Stimulated activated CD4-positive, alpha-beta T cell treated with anti-CD3 and anti-CD28 coated beads, Interleukin-15, amount 100 ng/mL, for 1 hour (primary cell): ENCODE measurements at places on chromosomes 4 and X.

DNA sequence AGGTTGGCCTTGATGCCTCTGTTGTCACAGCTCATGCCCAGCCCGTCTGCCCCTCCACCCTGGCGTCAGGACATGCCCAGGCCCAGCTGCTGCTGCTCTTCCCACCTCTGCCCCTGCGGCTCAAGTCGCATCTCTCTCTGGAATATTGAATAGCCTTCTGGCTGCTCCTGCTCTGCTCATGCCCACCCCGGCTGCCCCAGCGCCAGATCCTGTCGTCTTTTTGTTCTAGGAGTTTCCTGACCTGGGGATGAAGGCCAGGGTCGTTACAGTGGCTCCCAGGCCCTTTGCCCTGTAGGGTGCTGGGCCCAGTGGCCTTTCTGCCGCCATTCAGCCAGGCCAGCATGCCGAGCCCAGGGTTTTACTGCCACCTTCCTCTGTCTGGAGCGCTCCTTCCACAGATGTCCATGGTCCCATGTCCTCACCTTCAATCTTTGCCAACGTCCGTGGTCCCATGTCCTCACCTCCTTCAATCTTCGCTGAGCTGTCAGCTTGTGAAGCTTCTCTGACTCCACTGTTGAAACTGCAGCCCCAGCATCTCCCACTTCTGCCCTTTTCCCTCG, 9.7 kb downstream of the MAEA start:
- DNase-seq, result no peak

GRCh38 chr4:139674875-139675550, 9.4 kb downstream of the MGST2 start:
- no peak for DNase-seq

GRCh38 chr4:48307528-48307927, 33.8 kb upstream of the SLAIN2 start:
- no peak for DNase-seq

GRCh38 chr4:108382751-108383150, 214.0 kb upstream of the LEF1 start:
- DNase-seq, result no peak

DNA sequence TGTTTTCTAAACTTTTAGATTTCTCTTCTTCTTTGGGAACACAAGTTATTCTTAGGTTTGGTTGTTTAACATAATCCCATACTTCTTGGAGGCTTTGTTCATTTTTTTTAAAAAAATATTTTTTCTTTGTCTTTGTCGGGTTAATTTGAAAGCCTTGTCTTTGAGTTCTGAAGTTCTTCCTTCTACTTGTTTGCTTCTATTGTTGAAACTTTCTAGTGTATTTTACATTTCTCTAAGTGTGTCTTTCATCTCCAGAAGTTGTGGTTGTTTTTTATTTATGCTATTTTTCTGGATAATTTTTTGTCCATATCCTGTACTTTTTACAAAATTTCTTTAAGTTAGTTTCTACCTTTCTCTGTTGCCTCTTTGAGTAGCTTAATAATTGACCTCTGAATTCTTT, 116.1 kb downstream of the NPNT start:
- DNase-seq, result no peak

- no peak for DNase-seq
These were observed 34.9 kb downstream of the MGST2 start for GRCh38 chr4:139700568-139700967.

- DNase-seq, result no peak
These were observed 27.7 kb downstream of the FNIP2 start for GRCh38 chr4:158796370-158797140.

- no peak for DNase-seq
These were observed 30.1 kb upstream of the SPARCL1 start for GRCh38 chr4:87559090-87559837.

DNA sequence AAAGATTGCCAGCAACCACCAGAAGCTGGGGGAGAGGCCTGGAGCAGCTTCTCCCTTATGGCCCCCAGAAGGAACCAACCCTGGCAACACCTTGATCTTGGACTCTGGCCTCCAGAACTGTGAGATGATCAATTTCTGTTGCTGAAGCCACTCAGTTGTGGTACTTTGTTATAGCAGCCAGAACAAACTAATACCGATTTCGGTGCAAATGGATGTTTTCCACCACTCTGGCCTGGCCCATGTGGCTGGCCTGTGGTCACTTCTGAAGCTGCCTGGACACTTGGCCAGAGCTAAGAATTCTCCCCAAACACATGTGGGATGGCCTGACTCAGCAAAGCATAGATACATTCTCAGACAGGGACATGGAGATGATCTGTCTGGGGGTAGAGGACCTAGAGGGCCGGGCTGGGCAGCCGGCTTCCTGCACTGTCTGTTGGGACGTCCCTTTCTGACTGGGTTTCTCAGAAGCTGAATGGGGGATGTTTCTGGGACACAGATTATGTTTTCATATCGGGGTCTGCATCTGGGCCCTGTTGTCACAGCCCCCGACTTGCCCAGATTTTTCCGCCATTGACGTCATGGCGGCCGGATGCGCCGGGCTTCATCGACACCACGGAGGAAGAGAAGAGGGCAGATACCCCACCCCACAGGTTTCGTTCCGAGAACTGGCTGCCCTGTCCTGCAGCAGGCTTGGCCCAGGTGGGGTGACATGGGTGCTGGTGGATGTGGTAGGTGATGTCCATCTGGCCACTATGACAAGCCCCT, 4.1 kb downstream of the FOXP3 start:
- DNase-seq, result no peak

DNA sequence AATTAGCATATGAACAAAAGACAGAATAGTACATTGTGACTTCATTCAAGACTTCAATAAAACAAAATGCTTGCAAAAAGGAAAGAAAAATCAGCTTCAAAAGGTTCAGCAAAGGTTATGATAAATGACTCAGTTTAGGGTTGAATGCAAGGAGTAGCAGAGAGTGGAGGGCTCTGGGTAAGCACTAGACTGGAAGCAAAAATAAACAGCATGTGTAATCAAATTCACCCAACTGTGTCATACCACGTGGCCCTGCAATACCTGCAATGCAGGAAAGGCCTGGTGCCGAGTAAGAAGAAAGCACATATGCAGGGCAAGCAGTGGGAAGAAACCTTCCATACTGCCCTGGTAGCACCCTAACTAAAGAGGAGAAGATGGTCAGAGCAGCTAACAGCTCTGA, 88.7 kb downstream of the ATP11C start:
- DNase-seq, result no peak

GRCh38 chr4:8493484-8493883, 52.9 kb downstream of the TRMT44 start:
- DNase-seq, result no peak

- DNase-seq, result no peak
These were observed 3.1 kb downstream of the TADA2B start for GRCh38 chr4:7045961-7046921.

DNA sequence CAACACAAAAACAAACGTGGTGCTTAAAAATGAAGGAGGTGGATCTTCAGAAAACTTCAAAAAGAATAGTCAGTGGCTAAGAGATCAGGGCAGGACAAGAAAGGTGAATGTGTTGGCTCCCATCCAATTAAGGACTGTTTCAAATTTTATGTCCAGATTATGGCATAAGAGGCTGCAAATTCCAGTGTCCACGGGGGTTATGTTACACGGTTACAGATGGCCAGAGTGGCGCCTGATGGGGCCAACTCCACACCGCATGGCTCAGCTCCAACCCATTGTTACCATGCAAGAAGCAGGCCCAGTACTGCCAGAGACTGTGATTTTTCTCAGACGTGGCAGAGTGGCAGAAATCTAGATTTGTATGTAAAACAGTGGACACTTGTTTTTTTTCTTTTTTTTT, 168.4 kb upstream of the TENM3 start:
- no peak for DNase-seq

- no peak for DNase-seq
These were observed 56.5 kb downstream of the SNX25 start for GRCh38 chr4:185265942-185266341.

- DNase-seq, result no peak
These were observed 72.5 kb downstream of the GPM6A start for GRCh38 chr4:175739612-175740011.

- DNase-seq, result no peak
These were observed 26.9 kb downstream of the AFF1 start for GRCh38 chr4:86961605-86962295.

DNA sequence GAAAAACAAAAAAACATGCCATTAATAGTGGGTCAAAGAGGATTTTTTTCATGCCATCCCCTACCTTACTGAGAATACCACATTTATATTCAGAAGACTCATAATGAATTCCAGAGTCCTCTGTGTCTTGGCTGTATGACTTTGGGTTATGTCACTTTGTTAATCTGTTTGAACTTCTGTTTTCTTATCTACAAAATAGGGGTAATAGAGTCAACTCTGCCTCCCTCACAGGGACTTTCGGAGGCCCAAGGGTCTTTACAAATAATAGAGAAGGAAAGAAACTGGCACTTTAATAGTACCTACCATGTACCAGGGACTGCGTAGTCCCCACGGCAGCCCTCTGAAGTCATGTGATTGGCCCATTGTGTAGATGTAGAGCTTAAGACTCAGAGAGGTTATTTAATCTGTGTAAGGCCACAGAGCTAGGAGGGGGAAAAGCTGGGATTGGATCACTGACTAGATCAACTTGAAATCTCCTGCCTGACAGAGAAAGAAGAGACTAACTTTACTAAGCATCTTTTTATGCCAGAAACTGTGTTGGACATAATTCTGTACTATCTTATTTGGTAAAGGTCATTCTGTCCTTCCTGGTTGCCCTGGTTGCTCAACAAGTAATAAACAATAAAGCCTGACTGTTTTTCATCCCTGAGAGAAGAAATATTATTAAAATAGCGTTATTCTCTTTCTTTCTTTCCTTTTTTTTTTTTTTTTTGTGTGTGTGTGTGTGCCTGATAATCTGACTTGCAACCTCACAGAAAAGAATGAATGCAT, 59.6 kb downstream of the NFKB1 start:
- no peak for DNase-seq

DNA sequence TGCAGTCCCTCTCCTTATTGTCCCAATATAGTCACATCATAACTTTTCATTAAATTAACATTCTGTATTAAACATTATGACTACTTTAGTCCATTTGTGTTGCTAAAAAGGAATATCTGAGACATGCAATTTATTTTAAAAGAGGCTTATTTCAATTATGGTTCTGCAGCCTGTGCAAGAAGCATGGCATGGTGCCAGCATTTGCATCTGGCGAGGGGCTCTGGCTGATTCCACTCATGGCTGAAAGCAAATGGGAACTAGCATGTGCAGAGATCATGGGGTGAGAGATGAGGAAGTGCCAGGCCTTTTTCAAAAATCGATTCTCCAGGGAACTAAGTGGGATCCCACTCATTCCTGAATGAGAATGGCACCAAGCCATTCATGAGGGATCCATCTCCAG, 476.3 kb upstream of the RPS6KA3 start:
- no peak for DNase-seq

DNA sequence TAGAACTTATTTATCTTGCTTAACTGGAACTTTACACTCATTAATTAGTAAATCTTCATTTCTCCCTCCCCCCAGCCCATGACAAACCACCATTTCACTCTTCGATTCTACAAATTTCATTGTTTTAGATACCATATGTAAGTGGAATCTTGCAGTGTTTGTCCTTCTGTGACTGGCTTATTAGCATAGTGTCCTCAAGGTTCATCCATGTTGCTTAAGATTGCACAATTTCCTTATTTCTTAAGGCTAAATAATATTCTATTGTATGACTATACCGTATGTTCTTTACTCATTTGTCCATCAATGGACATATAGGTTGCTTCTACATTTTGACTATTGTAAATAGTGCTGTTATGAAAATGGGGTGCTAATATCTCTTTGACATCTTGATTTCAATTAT, 24.5 kb upstream of the RNF212 start:
- DNase-seq, result no peak

DNA sequence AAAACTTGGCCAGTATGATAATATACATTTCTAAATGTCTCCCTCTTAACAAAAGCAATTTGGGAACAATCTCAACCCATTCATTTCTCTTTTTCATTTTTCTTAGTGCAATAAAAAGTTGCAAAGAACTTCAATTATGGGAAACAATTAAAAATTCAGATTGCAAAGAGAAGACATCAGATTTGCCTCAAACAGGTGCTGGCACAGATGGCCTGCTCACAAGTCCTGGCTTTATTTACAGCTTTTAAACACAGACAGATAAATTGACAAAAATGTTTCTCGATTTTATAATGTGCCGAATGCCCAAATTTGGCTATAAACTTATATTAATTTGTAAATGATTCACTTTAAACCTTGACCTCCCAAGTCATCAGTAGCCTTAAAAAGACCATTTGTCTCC, 28.7 kb downstream of the SLC4A4 start:
- no peak for DNase-seq

DNA sequence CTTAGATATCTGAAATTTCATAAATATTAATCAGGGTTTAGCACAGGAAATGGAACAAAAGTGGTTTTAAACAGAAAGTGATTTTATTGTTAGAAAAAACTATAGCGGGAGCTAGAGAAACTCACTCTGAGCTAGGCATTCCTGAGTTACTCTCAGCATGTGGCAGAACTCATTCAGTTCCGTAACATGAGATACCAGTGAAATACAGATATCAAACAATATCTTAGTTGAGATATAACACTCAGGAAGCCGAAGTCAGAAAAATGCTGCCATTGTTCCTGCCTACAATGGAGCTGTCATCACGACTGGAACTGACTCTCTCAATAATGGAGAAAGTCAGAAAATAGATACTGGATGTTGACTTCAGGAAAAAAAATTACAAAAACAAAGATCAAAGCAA, 1428.7 kb downstream of the PCDH18 start:
- DNase-seq, result no peak

- no peak for DNase-seq
These were observed 3.3 kb downstream of the PDLIM5 start for GRCh38 chr4:94455081-94455480.

DNA sequence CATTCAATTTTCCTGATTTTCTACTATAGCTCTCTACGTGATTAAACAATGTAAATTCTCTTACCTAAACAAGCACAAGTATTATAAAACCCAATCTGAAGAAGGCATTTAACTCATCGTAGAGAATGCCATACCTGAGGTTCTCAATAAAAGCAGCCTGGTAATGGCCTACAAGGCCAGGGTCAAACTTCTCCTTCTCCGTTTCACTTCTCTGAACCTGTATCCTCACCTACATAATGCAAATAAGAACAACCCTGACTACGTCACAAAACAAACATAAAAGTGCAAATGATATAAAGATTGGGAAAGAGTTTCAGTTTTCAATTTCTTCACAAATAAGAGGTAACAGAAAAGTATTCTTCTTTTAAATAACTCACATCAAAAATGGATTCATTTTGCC, 55.6 kb upstream of the STS start:
- DNase-seq, result no peak

DNA sequence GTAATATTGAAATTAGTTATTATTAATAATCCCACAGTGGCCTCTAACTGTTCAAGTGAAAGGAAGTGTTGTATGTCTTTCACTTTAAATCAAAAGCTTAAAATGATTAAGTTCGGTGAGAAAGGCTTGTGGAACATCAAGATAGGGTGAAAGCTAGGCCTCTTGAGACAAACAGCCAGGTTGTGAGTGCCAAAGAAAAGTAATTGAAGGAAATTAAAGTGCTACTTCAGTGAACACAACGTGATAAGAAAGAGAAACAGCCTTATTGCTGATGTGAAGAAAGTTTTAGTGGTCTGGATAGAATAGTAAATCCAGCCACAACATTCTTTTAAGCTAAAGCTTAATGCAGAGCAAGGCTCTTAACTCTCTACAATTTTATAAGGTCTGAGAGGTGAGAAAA, 42.6 kb upstream of the IL13RA2 start:
- DNase-seq, result no peak

GRCh38 chr4:186957952-186958555, 234.4 kb upstream of the FAT1 start:
- no peak for DNase-seq
